ENCODE measurements at places on chromosomes 4 and X.

GRCh38 chrX:149631234-149632165 is at the start of gene TMEM185A:
Gene TMEM185A (minus strand): TSS chrX:149631792. CDS start chrX:149631580, 212 bp downstream.
- DNase-seq, result peak; percentile 91

- DNase-seq, result peak; percentile 72
These were observed 234.8 kb upstream of the JADE1 start for GRCh38 chr4:128574706-128575105.

DNA sequence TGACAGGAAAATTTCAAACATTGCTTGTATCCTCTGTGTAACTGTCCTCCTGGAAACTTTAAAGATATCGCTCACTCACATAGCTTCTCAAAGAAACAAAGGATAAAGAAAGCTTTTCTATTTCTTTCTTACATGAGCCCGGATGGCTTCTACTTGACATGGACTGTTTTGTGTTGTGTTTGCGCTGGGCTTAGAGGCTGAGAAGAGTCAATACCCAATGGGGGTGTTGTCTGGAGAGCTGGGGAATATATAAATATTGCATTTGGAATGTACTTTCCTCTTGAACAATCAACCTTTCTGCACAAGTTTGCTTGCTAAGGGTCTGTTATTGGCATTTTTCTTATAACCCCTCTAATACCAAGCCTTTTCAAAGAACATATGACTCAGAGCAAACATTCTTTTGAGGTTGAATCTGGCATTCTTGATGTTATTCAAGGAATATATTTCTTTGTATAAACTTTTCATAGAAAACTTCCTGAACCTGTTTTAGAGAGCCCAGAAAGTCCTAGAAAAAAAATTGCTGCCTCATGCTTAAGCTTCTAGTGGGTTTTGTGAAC is 331.9 kb downstream of the PACRGL start:
- no peak for DNase-seq

DNA sequence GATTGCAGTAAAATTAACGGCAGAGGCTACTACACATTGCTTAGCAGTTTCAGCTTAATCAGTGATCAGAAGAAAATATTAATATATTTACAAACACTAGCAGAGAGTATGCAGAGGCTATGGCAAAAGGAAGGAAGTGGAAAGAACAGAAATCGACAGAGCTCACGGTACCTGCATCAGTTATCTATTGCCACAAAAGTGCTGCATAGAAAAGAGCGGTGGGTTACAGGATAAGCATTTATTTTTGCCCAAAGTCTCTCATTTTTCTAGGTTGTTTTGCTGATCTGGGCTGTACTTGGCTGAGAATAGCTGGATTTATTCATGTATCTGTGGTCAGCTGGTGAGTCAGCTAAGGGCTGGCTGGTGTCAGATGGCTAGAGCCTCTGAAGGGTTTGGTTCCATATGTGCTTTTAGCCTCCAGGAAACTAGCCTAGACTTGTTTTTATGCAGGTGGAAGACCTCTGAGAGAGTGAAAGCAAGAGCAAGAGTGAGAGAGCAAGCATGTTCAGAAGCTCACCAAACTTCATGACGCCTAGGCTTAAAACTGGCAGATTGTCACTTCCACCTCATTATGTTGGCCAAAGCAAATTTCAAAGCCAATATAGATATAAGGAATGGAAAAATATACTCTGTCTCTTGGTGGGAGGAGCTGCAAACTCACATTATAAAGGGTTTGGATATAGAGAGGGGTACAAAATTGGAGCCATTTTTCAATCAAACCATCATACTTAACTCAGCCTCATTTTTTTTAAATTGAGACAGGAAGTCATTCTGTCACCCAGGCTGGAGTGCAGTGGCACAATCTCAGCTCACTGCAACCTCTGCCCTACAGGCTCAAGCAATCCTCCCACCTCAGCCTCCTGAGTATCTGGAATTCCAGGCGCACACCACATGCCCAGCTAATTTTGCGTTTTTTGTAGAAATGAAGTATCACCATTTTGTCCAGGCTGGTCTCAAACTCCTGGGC is 153.2 kb upstream of the RPL34 start:
- peak; percentile 82 for DNase-seq

- DNase-seq, result peak; percentile 69
These were observed 254.2 kb downstream of the CBR4 start for GRCh38 chr4:168755598-168756477.

- DNase-seq, result no peak
These were observed 85.6 kb downstream of the SHROOM2 start for GRCh38 chrX:9871701-9872268.

GRCh38 chr4:184423003-184423686 is 51.2 kb downstream of the IRF2 start:
- DNase-seq, result no peak

DNA sequence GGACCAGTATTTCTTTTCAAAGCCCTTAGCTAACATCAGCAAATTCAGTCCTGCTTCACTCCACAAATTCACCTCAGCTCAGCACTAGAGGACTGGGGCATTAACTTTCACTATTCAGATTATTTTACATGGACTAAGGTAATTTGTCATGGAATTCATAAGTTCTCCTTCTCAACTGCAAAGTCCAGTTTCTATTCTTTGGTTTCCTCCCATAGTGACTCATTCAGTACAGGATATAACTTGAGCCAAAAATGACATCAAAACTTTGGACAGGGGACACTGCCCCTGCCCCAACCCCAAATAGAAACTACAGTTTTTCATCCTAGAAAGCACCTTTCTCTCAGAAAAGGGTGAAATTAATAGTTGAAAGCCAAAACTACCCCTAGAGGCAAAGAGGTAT is 52.7 kb downstream of the COX7B2 start:
- DNase-seq, result no peak

DNA sequence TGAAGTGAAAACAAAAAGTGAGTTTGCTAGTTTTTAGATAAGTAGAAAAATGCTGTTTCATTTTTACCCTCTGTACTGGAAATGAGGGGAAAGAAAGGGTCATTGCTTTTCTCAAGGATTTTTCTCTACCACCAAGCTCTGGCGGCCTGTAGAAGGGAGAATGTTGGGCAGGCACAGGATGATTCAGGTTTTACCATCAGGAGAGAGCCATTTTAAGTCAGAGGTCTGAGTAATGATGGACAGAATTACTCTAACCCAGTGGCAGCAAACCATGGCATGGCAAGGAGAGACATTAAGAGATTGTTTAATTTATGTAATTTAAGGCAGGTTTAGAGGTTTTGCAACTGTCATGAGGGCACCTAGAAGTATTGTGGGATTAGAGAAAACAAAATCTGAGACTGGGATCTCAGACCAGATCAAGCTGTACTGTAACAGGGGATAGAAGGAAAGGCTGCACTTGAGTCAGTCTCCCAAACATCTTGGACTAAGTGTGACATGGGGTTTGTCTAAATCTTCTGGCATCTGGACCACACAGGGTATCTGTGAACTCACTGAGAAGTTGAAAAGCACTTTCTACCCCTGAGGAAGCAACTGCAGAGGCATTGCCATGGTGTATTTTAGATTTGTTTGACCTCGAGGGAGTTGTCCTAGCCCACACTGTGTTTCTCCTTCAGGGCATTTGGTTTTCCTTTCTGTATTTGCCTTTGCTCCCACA is 81.6 kb downstream of the BANK1 start:
- no peak for DNase-seq

DNA sequence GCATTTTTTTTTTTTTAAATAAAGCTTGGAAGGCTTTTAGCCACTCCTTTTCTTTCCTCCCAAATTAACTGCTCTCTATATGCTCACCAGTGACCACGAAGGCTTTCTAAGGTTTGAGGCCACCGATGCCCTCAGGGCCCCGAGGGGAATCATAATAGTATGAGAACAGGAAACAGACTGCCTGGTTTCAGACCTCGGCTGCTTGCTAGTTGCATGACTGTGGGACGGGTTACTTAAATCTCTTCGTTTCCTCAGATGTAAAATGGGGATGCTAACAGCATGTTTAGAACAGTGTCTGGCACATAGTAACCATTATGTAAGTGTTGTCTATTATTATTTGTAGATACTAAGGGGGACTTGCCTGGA is 3.6 kb downstream of the LINC00632 start:
- DNase-seq, result no peak

DNA sequence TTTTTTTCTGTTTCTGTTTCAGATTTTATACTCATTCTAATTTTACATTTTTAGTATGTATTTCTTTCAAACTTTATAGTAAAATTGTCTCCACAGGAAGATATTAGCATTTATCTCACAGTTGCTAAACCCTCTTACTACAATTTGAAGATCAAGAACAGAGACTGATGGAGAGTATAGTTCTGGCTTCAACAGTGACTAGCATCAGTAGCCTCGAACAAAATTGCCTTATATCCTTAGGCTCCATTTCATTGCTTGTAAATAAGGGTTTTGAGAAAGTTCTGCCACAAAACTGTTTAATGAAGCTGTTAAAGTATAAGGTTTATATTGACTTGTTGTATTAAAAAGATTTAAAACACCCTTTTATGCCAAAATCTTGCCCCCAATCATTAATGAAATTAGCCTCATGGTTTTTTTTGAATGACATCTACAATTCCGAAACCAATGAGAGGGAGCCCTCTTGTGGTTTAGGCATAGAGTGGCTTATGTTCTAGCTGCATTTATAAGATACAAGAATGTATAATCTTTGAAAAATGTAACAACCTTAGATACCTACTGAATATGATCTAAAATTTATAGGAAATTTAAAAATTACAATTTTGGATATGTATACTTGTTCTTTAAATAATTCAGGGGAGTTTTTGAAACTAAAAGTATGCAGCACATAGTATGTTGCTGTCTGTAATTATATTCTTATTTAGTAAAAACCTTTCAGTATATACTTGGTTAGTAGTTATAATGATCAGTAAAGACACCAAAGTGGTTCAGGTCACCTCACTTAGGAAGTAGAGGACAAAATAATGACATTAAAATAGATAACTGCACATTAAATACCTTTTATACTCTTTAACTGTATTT is 109.8 kb upstream of the HPGD start:
- no peak for DNase-seq

- DNase-seq, result no peak
These were observed 1095.2 kb upstream of the POU3F4 start for GRCh38 chrX:82412858-82413257.

- DNase-seq, result no peak
These were observed 113.3 kb upstream of the ATP6AP2 start for GRCh38 chrX:40467454-40467853.

DNA sequence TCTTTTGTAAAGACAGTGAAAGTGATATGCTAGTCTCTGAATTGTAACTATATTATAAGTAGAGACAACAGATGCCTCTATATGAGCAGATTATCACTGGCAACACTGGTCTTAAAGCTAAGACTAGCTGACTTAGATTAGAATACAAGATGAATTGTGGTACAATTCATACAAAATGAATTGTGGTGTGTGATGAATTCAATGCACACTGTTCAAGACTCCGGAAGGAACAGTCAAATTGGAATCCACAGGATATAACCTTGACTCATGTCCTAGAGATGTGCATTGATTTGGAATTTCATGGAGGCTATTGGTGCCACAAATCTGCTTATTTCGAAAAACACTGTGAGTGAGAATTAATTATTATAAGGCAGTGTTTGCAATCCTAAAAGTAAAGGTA is 701.8 kb downstream of the PCDH7 start:
- DNase-seq, result no peak

DNA sequence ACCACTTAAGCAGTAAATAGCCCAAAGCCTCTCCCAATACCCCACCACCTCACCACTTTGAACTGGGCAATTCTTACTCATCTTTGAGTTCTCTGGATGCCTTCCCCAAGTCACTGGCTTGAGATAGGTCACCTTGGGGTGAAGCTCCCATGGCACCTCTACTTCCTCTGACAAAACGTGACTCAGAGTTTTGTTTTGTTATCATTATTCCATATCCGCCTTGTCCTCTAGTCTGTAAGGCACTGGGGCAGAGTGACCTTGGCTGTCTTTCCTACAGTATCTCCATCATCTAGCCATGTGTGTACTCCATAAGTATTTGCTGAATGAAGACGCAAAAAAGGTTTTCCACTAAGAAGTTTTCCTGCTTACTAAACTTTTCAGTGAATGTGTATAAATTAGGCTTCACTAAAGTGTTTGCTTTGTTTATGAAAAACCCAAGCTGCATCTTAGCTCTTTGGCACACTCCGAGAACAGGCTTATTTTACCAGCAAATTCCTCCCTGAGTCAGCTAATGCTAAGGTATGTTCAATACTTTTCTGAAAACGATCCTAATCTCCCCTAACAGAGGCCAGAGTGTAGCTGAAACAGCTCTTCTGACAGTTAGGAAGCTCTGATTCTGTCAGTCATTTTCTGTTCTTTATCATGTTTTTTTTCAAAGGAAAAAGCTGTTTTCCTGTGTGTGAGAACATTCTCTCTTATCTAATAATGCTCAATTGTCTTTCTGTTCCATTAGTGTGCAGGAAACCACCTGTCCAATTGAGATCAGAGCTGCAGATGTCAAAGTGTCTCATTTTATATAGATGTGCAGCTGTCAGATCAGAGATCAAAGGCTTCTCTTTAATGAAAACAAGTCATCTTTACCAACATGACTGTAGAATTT is 30.2 kb upstream of the TSPAN5 start:
- peak; percentile 66 for DNase-seq

DNA sequence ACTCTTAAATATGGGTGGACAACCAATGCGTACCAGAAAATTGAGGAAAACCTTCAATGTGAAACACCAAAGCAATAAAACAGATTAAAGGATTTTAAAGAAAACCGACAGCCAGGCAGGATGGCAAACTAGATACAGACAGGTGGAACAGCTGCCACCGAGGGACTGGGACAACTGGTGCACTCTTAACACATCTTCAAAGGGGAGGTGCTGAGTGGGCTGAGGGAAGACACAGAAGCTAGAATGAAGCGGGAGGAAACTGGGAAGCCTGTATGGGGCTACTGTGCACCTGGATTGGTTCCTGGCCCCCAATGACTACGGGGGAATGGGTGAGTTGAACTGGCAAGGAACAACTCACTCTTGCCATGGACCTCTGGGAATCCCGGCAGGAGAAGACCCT is 20.7 kb downstream of the ZNF280C start:
- peak; percentile 62 for DNase-seq

DNA sequence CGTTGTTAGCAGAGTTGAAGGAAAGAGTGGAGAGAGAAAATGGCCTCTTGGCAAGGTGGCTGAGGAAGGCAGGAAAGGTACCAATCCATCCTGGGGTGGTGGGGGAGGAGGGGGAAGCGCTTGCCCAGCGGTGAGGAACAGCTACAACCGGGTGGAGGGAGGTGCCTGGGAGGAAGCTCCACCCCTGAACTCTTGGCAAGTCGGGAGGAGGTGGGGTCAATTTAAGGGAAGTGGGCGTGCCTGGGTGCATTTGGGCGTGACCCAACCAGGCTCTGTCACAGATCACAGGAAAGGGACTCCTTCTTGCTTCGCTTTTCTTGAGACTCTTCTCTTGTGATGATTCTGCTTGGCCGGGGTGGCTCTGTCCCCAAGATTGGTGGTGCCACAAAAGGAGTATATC is 41.7 kb downstream of the BCORL1 start:
- DNase-seq, result peak; percentile 86
